ENCODE measurements at places on chromosomes 12 and 14.

- peak; percentile 48 for DNase-seq
Observed at GRCh38 chr12:122841544-122842321, 6.5 kb downstream of the HIP1R start.

DNA sequence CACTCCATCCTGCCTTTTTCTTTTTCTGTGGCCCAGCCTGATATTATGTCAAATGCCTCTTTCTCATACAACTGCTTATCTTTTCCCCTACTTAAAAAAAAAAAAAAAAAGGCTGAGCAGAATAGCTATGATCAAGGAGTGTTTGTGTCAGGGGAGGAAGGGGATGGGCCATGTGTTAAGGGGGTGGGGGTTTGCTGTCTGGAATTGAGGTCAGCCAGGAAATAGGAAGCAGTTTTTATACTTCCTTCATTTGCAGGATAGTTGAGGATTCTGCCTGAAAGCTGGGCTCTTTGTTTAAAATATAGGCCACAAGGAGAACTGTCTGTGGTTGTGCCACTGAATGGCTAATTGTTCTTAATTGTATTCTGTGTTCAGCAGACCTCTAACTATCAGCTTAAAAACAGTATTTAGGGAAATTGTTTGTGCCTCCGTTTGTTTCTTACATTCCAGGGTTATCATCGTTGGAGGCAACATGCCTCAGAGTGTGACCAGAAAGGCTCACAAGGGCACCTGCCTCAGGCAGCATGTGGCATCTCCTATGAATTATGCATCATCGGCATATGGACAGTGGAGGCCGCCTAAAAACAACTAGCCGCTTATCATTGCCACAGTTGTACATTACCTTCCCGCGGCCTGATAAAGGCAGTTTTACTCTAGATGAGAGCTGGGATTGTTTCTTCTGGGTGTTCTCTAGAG lies 96.0 kb downstream of the SRGAP1 start:
- DNase-seq, result no peak

DNA sequence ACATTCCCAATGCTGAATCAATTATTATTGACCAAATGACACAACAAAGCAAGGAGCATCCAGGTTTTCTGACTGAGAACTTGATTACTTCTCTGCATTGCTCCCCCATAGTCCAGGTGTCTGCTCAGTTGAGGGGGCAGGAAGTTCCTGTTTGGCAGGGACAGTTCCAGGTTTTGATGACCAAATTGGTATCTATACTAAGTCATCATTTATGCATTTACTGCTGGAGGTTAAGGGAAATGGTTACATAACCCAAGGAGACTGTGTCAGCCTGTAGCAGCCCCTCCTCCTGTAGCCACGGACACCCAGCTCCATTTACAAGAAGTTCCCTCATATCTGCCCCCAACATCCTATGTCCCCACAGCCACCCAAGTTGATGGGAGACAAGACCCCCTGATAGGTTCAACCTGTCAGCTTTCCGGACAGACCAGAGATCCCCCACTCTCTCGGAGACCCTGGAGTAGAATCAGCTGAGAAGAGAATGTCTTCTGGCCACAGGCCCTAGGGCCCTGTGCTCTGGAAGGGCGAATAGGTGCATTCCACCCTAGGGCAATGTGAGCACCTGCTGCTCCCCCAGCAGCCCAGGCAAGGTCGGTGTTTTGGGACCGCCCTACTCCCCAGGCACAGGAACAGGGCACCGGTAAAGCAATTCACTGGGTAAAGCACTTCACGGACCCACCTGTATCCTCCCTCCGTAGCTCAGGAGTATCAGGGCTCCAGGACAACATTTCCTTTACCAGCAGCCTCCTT lies 23.6 kb downstream of the IRF2BPL start:
- DNase-seq, result no peak

DNA sequence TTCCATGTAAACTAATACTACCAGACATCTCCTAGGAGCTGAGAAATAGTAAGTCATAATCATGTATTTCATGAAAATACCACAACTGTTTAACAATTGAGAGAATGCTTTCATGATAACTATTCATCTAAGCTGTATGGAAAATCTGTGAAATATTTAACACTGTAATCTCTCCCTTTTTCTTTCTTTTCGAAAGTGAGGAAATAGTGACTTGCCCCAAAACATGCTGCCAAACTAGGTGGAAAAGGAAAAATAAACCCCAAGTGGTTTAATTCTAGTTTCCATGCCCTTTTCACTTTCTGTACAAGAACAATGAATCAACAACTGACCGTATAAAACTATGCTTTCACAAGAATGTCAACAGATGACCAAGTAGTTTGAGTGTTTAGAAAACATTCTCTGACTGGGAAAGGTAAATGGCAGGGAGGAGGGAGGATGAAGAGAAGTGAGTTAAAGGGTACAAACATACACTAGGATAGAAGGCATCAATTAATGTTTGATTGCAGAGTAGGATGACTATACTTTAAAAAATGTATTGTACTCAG lies 147.5 kb upstream of the AVPR1A start:
- no peak for DNase-seq

- peak; percentile 51 for DNase-seq
Observed at GRCh38 chr12:72277415-72277814, 5.2 kb downstream of the TRHDE start.

GRCh38 chr14:88849716-88850115 lies 25.3 kb downstream of the TTC8 start:
- DNase-seq, result no peak

DNA sequence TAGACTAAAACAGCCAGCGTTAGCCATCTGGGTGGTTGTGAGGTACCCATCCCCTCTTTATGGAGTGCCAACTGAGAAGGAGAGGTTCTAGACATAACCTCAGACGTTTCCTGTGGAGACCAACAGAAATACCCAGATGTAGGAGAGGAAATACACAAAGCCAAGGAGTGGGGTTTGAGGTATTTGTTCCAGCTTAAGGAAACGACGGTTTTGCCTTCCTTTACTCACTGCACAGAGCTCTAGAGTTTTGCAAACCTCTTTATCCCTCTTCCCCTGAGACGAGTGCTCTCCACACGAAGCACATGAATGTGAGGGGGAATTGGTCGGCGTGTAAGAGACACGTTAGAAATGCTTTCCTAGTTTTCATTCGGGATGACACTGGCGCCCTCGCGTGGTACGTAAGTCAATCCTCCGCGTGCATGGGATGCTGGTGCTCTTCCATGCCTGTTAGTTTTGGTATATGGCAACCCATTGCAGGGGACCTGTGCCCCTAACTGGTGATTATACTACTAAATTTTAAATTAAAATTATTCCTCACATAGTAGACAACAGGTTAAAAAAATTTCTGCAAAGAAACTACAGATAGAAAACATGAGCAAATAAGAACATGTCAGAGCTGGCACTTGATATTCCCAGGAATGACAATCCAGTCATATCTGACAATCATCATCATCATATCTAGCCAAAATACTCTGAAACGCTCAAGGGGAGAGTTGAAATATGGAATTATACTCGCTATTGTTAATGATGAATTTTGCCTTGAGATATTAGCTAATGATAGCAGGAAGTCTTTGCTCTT lies 121.7 kb downstream of the PPM1H start:
- peak; percentile 76 for DNase-seq

DNA sequence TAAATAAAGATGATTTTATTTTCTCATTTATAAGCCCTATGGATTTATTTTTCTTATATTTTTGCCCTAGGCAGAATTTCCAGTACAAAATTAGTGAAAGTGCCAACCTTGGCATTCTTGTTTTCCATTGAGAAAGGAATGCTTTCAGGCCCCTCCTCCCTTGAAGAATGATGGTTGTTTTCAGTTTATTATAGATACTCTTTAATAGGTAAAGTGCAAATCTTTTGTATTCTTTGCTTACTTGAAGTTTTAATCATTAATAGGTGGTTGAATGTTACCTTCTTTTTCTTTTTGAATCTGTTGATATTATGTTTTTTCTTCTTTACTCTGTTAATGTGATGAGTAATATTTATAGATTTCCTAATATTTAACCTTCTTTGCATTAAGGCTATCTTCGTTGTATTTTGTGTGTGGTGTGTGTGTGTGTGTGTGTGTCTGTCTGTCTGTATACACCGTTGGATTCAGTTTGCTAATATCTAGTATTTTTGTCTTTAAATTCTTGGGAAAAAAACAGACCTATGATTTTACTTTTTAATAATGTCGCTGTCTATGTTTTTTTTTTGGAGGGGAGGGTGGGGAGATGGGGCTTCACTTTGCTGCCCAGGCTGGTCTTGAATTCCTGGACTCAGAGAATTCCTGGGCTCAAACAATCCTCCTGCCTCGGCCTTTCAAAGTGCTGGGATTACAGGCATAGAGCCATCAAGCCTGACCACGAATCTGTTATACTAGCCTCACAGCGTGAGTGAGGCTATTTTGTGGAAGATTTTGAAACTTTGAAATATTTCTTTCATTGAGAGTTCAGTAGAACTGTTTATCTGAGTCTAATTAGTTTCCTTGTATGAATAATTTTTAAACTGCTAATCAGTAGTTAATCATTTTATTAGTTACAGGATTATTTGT lies 13.5 kb downstream of the SRGAP1 start:
- peak; percentile 73 for DNase-seq

DNA sequence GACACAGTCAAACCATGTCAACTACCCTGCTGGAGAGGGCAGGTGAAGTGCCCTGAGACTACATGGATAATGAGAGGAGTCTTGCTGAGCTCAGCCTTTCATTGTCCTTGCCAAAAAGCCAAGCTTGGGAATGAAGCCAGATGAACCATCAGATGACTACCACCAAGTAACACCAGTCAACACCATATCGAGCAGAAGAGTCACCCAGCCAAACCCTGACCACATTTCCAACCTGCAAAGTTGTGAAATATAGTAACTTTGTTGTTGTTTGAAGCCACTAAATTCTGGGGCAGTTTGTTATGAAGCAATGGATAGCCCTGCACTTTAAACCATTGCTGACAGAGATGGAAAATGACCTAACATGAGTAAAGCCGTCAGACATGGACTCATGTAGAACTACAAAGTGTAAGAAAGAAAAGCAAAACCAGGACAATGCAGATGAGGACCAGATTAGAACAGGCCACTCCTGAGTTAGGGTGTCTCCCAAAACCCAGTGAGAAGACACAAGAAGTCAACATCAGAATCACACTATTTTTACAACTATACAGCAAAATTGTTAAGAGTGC lies 12.5 kb upstream of the CRADD start:
- no peak for DNase-seq

GRCh38 chr12:109714141-109714912 lies 702 bp downstream of the FAM222A start:
- peak; percentile 21 for DNase-seq

DNA sequence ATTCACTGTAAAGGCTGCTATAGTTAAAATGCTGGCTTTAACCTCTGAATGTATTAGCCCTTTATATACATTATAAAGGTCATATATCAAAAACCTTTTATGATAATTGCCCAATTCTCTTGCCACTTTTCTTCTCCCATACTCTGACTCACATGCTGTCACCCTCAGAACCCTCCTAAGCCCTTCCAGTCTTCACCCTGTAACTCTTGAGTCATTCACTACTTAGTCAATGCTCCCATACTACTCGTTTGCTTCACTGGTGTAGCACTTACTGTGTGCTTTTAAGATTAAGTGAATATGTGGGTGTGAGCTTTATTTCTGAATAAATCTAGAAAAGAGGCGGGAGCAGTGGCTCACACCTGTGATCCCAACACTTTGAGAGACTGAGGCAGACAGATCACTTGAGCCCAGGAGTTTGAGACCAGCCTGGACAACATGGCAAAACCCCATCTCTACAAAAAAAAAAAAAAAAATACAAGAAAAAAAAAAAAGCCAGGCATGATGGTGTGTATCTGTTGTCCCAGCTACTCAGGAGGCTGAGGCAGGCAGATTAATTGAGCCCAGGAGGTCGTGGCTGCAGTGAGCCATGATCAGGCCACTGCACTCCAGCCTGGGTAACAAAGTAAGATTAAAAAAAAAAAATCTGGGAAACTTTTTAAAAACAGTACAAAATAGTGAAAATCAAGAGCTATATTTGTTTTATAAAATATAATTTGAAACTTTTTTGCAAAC lies 37.6 kb downstream of the SPATA7 start:
- DNase-seq, result peak; percentile 47

DNA sequence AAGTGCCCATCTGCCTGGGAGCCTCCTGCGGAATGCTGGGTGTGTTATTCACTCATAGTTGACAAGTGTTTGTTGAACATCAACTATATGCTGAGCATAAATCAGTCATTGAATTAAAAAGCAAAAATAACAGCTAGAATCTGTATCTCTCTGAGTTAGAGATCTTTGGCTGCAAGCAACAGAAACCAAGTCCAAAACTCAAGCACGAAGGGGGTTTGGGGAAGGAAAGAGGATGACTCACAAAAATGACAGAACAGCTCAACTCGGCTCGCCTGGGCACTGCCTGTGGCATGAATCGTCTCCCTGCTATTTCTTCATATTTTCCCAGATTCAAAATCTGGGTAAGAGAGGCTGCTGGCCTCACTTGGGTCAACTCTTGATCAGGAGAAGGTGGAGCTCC lies 72.6 kb upstream of the NCOR2 start:
- peak; percentile 75 for DNase-seq

DNA sequence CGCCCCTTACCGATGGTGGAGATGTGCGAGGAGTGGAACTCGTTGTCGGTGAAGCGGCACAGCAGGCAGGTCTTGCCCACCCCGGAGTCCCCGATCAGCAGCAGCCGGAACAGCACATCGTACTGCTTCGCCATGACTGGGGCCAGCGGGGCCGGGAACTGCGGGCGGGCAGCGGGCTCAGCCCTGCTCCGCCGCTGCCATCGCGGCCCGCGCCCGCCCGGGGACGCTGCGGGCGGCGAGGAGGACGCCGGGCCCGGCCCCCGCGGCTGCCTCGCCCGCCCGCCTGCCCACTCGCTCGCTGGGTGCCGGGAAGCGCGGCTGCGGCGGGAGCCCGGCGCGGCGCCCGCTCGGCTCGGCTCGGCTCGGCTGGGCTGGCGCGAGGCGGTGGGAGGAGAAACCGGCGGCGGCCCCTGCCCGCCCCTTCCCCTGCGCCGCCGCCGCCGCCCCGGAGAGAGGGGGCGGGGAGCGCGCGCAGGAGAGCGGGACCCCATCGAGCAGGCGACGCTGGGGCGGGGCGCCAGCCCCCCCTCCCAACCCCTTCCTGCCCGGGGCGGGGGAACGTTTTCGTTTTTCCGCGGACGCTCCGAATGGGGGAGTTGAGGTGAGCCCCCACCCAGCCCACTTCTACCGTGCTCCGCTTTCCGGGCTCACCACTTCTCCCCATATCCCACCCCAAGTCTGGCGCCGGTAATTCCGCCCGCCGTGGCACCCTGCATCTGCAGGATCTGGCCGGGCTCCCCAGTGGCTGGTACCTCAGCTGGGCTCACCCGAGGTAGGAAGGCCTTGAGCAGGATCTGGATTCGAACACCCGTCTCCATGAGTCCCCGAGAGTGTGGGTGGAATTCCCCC lies at the start of gene RAB15:
Gene RAB15, minus strand, starts transcription at position 394 of the 849 bp plus-strand sequence. Its CDS starts 260 bp downstream, at position 134.
- peak; percentile 34 for DNase-seq

All from fibroblast of skin of abdomen (primary cell).